ENCODE measurements at places on chromosomes 16 and 17. TPM values are rescaled to one million over a fixed set of nuclear protein-coding genes. Genes with fewer than 3 reads are reported as not detected.

- H3K27ac ChIP-seq = no peak overlapping the region
- no peak for DNase-seq
- peaks cover 25% of the 10 kb centered on the region for H3K36me3 ChIP-seq
- H3K27me3 ChIP-seq = no peaks in the 10 kb centered on the region
Observed at GRCh38 chr16:86549076-86549892, 5.8 kb downstream of the MTHFSD start.

- H3K4me3 ChIP-seq = no peak overlapping the region
- H3K27ac ChIP-seq = no peak overlapping the region
- H3K36me3 ChIP-seq = no peaks in the 10 kb centered on the region
Observed at GRCh38 chr17:7411427-7411750, 3.7 kb downstream of the NLGN2 start.

GRCh38 chr16:11562941-11563340 lies 23.8 kb downstream of the LITAF start:
- peaks cover 31% of the 10 kb centered on the region for H3K36me3 ChIP-seq
- no peak overlapping the region for H3K4me3 ChIP-seq
- H3K27me3 ChIP-seq = no peaks in the 10 kb centered on the region
- no peak for DNase-seq
- peak overlapping the region; percentile 73 for H3K27ac ChIP-seq

DNA sequence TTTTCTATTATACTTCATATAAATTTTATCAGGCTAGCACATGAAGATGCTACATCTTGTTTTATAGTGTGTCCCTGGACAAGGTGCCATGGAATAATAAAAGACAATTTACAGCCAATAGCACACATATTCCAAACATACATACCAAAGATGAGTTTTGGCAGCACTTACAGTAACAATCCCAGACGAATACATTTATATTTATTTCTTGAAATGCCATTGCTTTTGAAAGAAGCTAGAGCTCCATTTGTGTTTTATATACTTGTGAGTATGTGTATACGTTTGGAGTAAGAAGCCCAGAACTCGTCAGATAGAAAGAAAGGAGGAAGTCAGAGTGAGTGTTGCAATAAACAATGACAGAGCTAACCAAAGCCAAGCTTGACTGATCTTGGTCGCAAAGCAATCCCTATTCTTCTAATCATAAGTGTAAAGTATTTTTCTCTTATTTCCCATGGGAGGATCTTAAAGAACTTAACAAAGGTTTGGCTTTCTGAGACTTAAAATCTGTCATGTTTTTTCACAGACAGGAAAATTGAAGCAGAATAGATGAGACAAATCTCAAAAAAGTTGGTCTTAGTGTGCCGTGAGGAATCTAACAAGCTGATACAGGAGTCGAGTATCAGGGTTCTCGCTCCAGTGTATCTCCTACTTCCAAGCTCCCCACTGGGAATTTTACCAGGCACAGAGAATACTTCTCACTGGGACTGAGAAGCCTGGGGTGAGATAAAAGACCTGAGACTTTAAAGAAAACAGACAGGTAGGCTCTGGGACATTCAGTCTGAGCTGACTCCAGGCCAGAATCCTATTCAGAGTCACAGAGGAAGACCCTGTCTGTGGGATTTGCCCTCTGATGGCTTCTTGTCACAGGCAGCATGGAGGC lies 175.4 kb downstream of the AATF start:
- H3K27me3 ChIP-seq = no peaks in the 10 kb centered on the region
- H3K36me3 ChIP-seq = peaks cover 32% of the 10 kb centered on the region
- H3K4me3 ChIP-seq = no peak overlapping the region
- H3K27ac ChIP-seq = no peak overlapping the region
- no peak for DNase-seq
- H3K4me1 ChIP-seq = no peaks in the 10 kb centered on the region

DNA sequence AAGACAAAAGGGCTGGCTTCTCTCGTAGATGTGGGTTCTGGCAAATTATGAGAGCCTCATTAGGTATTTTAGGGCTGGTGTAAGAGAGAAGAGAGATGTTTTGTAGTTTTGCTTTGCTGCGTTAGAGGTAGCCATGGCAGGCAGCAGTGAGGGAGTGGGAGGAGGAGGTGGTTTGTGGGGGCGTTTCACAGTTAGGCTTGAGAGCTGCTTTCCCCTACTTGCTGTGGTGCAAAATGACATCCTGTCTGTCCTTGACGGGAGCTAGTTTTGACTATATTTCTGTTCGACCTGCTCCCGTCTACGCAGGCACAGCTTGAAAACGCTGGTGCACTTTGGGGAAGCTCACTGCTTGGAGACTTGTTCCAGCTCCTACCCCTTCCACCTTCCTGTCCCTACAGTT lies 75.5 kb downstream of the SLC5A11 start:
- peaks cover 24% of the 10 kb centered on the region for H3K36me3 ChIP-seq
- no peak for DNase-seq
- H3K27me3 ChIP-seq = no peaks in the 10 kb centered on the region
- H3K4me3 ChIP-seq = no peak overlapping the region

- peak; percentile 70 for DNase-seq
- no peaks in the 10 kb centered on the region for H3K27me3 ChIP-seq
- peaks cover 85% of the 10 kb centered on the region for H3K36me3 ChIP-seq
- H3K27ac ChIP-seq = peak overlapping the region; percentile 99
- H3K4me3 ChIP-seq = peak overlapping the region; percentile 98
Observed at GRCh38 chr16:27318392-27319256, 4.8 kb downstream of the IL4R start.

- no peak overlapping the region for H3K27ac ChIP-seq
- DNase-seq = no peak
- no peaks in the 10 kb centered on the region for H3K27me3 ChIP-seq
- H3K36me3 ChIP-seq = peaks cover 5% of the 10 kb centered on the region
Observed at GRCh38 chr16:12531937-12532336, 271.8 kb downstream of the CPPED1 start.

DNA sequence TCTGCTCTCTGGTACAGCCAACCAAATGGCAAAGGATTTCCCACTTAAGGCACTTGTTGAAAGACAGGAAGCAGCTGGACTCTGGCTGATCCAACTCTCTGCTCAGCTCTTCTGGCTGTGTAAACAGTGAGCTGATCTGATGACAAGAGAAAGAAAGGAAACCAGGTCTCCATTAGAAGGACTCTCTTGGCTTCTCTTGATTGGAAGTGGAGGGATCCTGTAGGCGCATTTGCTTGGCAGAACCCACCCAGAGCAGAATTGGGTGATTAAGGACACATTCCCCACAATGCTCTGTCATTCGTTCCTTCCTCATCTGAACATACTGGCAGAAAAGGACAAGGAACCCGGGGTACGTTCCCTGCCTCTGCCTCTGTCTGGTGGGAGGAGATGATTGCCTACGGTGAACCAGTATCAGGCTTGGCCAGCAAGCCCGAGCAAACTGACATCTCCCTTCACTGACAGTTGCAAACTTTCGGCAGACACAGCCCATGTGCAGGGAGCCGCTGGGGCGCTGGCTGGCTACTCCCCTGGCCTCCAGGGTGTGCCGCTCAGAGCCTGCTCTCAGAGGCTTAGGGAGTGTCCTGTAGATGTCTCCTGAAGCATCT lies 29.1 kb downstream of the LDHD start:
- H3K4me3 ChIP-seq = no peak overlapping the region
- no peak for DNase-seq
- H3K36me3 ChIP-seq = no peaks in the 10 kb centered on the region
- no peaks in the 10 kb centered on the region for H3K27me3 ChIP-seq
- no peak overlapping the region for H3K27ac ChIP-seq

DNA sequence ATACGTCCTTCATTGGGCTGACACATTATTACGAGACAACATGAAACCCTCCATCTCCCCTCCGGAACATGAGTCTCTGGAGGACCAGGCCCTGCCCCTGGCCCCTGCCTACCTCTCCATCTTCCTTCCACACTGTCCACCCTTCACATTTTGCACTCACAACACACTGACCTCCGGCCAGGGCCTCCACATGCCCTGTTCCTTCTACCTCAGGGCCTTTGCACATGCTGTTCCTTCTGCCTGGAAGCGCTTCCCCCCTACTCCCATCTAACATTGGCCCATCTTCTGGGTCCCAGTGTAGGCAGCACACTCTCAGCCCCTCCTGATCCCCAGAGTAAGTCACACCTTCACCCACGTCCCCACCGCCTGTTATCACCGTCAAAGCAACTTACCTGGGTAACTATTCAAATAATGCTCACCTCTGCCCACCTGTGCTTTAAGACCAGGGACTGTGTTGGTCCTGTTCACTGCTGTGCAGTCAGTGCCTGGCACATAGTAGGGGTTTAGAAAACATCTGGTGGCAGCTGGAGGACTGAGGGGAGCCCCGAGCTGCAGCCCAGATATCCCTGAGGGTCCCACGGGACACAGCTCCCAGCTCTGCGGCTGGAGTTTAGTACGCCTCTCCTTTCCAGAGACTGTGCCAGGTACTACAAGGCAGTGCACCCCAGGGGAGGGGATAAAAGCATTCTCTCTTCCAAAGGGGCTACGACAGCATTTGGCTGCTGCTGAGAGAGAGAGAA lies 27.2 kb downstream of the RPH3AL start:
- no peaks in the 10 kb centered on the region for H3K36me3 ChIP-seq
- peaks cover 7% of the 10 kb centered on the region for H3K4me1 ChIP-seq
- no peak overlapping the region for H3K4me3 ChIP-seq
- H3K27me3 ChIP-seq = no peaks in the 10 kb centered on the region

- H3K27me3 ChIP-seq = no peaks in the 10 kb centered on the region
- peaks cover 2% of the 10 kb centered on the region for H3K4me1 ChIP-seq
- H3K4me3 ChIP-seq = no peak overlapping the region
Observed at GRCh38 chr16:88003316-88003715, 52.1 kb downstream of the BANP start.

- no peaks in the 10 kb centered on the region for H3K4me1 ChIP-seq
- no peak overlapping the region for H3K4me3 ChIP-seq
- no peak overlapping the region for H3K27ac ChIP-seq
- no peaks in the 10 kb centered on the region for H3K27me3 ChIP-seq
Observed at GRCh38 chr16:68973611-68974120, 130.3 kb downstream of the TANGO6 start.

- no peak overlapping the region for H3K4me3 ChIP-seq
- no peaks in the 10 kb centered on the region for H3K4me1 ChIP-seq
- no peak for DNase-seq
- H3K27me3 ChIP-seq = peaks cover 8% of the 10 kb centered on the region
- H3K27ac ChIP-seq = no peak overlapping the region
Observed at GRCh38 chr17:72049914-72050313, 70.9 kb upstream of the SOX9 start.

DNA sequence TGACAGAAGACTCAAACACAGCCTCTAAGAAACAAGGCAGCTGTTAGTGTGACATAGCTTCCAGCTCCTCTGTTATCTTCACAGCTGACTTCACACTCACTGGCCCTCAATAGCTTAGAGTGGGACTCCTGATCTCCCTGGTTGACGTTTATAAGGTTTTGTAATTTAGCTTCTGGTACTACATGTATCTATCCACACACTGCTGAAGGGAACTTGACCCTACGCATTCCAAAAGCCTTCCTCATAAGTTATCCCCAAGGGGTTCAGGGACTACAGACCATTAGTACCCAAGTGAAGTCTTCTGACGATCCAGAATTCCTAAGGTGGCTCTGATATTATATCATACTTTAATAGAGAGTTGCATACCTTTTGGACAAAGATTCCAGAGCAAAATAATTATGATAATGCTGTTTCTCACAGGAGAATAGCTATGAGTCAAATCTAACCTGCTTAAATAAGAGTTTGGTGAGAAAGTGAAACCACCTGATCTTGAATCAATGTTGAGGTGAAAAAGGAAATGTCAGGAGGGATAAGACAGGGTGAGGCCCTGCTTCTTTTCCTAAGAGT lies 14.5 kb downstream of the ACACA start:
- no peaks in the 10 kb centered on the region for H3K27me3 ChIP-seq
- no peak overlapping the region for H3K27ac ChIP-seq
- H3K4me3 ChIP-seq = no peak overlapping the region
- peaks cover 23% of the 10 kb centered on the region for H3K4me1 ChIP-seq
- H3K36me3 ChIP-seq = no peaks in the 10 kb centered on the region

GRCh38 chr16:31200821-31201568 lies 1.6 kb downstream of the PYCARD start:
- peak overlapping the region; percentile 78 for H3K4me3 ChIP-seq
- no peak for DNase-seq
- peak overlapping the region; percentile 62 for H3K27ac ChIP-seq
- H3K27me3 ChIP-seq = no peaks in the 10 kb centered on the region

DNA sequence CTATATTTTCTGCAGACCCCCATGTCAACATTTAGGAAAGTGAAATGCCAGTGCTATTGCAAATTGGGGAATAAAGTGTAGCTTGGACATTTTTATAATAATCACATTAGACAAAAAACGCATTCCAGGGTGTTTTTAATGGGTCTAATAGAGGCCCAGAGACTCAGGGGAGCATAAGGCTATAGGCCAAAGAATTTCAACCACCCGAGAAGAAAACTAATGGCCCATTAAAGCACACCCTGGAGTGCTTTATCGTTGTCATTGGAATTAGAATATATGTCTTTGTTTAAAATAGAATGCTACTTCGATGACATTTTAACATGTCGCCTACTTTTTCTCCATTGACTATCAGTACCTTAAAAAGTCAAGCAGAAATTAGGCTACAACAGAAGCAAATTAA lies 414.1 kb upstream of the CDH8 start:
- DNase-seq = no peak
- no peaks in the 10 kb centered on the region for H3K4me1 ChIP-seq
- H3K27ac ChIP-seq = no peak overlapping the region
- peaks cover 1% of the 10 kb centered on the region for H3K36me3 ChIP-seq

DNA sequence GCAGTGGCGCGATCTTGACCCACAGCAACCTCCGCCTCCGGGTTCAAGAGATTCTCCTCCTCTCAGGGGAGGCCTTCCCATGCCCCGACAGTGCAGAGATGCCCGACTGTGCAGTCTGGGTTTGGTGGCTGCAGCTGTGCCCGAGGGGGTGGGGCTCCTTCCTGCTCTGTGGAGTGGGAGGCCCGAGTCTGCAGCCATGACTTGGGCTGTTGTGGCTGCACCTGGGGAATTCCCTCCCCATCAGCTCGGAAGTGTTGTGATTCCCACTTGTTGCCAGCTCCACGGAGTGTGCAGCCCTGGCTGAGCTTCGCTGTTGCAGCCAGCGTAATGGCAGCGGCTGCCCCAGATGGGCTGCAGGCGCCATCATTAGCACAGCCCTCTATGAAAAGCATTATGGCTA lies 66.4 kb upstream of the SMIM36 start:
- H3K27me3 ChIP-seq = no peaks in the 10 kb centered on the region
- H3K27ac ChIP-seq = no peak overlapping the region
- no peak overlapping the region for H3K4me3 ChIP-seq
- DNase-seq = peak; percentile 53
- peaks cover 7% of the 10 kb centered on the region for H3K4me1 ChIP-seq

- H3K27me3 ChIP-seq = no peaks in the 10 kb centered on the region
- no peaks in the 10 kb centered on the region for H3K4me1 ChIP-seq
- no peak overlapping the region for H3K27ac ChIP-seq
- no peak for DNase-seq
- H3K36me3 ChIP-seq = no peaks in the 10 kb centered on the region
- H3K4me3 ChIP-seq = no peak overlapping the region
Observed at GRCh38 chr16:49543631-49543946, 170.0 kb downstream of the C16orf78 start.

- no peaks in the 10 kb centered on the region for H3K4me1 ChIP-seq
- no peak overlapping the region for H3K4me3 ChIP-seq
- peak overlapping the region; percentile 38 for H3K27ac ChIP-seq
Observed at GRCh38 chr17:56866496-56866895, 32.5 kb downstream of the DGKE start.

Gene CHST4
- 0.19 TPM for total RNA-seq

Gene CA10
- total RNA-seq = not detected

Gene NXPH3
- 0.18 TPM for total RNA-seq

Gene CES4A
- 3.5 TPM for total RNA-seq

Gene NUP85
- 134 TPM for total RNA-seq

Gene NEUROD2
- total RNA-seq = not detected

Gene TUBG1
- 95.4 TPM for total RNA-seq

Gene CD300LF
- not detected for total RNA-seq

Gene SCNN1G
- total RNA-seq = not detected

Measured in activated naive CD8-positive, alpha-beta T cell treated with anti-CD3 and anti-CD28 coated beads for 36 hours (primary cell).